ENCODE measurements at places on chromosomes 2 and 18. TPM values are rescaled to one million over a fixed set of nuclear protein-coding genes. Genes with fewer than 3 reads are reported as not detected.

GRCh38 chr2:100865816-100866460, 46.0 kb downstream of the NPAS2 start:
- DNase-seq = no peak

- peak; percentile 25 for DNase-seq
Observed at GRCh38 chr2:218015586-218016521, 13.1 kb upstream of the TNS1 start.

DNA sequence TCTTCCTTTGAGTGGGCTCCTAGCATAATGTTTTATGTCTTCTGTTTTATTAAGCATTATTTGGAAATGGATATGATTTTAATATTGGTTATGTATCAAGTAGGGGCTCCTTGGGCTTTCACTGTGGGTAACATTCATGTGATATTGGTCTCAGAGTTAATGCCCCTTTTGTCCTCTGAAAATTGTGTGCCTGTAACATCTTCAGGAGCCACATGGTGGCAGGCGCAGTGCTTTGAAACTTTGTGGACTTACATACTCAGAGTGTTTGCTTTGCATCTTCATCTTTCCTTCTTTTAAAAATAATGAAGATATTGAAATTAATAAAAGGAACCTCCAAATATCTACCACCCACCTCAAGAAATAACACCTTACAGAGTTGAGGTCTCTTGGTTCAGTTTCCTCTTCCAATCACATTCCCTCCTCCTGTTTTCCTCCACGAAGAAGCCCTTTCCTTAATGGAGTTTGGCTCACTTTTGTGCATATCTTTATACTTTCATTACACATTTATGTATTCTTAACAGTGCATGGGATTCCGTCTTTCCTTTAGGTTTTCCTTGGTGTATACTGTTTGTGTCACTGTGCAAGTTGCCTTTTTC, 73.5 kb downstream of the LIMS1 start:
- peak; percentile 62 for DNase-seq

GRCh38 chr2:96341641-96342040, 6.1 kb downstream of the NCAPH start:
- no peak for DNase-seq

DNA sequence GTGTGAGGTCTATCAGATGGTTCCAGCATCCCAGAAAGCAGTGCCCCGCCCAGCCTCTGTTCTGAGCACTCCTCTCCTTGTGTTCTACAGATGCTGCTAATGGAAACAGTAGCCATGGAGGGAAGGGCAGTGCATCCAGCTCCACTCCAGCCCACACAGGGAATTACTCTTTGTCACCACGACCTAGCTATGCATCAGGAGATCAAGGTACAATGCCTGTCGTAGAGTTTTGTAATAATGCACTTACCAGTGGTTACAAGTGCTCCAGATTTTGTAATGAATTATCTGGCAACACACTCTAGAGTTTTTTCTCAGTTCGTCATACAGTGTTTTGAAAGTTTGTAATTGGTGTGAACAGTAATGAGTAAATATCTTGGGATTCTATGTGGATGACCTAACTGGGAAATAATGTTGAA, 161.1 kb downstream of the ESCO1 start:
- DNase-seq = no peak

Gene IL1R2
- total RNA-seq = 1.4 TPM

Gene SLC40A1
- total RNA-seq = 48.2 TPM

Gene R3HDM1
- total RNA-seq = 12.5 TPM

Gene RFTN2
- 4.4 TPM for total RNA-seq

Gene SLC23A3
- 1.4 TPM for total RNA-seq
